Subcutaneous adipose tissue (tissue), 4 donors: ENCODE measurements at places on chromosomes 1 and 21. TPM values are rescaled to one million over a fixed set of nuclear protein-coding genes. Genes with fewer than 3 reads are reported as not detected.

Gene SPRR1A
- total RNA-seq, result not detected

Gene TCP10L
- not detected for total RNA-seq

Gene ANGPTL1
- 71.9 TPM for total RNA-seq

Gene OR2T2
- not detected for total RNA-seq

Gene SH2D2A
- total RNA-seq, result 0.66 TPM

Gene GUCA2A
- not detected for total RNA-seq

Gene PIK3C2B
- total RNA-seq, result 26.7 TPM

Gene C8A
- not detected for total RNA-seq

Gene CTSK
- 290 TPM for total RNA-seq

Gene COL24A1
- 1.2 TPM for total RNA-seq

Gene LCE3E
- not detected for total RNA-seq
